ENCODE measurements at places on chromosomes 13 and 19.

DNA sequence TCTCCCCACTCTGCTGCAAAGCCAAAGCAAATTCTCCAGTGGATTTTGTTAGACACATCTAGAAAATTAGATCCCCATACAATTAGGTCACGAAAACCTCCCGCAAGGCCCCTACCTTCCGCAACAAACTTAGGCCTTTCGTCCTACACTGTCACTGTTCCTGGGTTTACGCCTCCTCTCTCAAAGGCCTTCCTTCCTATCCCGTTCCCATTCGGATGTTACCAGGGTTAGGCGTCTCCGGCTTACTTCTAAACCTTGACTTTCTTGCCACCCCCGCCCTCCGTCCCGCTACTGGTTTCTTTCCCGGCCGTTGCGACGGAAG, 754 bp downstream of the RNF6 start:
- no peak for DNase-seq

DNA sequence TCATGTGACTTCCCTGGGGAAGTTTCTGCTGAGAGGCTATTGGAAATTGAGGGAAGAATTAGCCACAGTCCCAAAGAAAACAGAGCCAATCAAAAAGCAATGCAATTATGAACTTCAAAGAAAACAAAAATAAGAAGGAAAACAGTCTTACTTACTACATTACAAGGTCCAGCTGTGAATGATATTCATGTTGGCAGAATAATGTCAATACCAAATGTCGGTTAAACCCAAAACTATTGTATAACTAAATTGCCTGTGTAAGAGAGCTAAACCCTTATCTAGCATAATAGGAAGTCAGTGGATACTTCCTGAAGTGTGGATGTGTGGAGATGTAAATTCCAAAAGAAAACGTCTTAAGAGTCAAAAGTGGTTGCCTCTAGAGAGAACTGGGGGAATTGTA, 12.4 kb downstream of the KL start:
- no peak for DNase-seq

DNA sequence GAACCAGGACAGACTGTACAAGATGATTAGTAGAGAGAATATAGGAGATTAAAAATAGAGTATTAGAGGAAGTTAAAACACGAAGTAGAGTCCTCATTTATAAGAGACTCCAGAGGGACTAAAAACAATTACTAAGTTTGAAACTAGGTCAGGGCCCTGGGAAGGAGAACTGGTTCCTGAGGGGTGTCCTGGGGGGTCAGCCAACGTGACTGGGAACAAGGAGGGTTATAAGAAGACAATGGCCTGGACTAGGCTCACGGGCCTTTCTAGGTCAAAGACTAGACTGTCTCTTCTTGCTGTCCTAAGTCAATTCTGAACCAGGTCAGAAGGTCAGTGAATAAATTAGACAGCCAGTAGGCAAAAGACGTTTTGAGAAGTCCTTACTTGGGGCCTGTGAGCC, 165.3 kb downstream of the IER2 start:
- DNase-seq = no peak

GRCh38 chr13:86689911-86690310, 890.7 kb upstream of the SLITRK6 start:
- DNase-seq = no peak

- no peak for DNase-seq
These were observed 63.5 kb upstream of the HMGB1 start for GRCh38 chr13:30529085-30529834.

GRCh38 chr13:90866006-90866405, 481.5 kb upstream of the MIR17HG start:
- DNase-seq = no peak

DNA sequence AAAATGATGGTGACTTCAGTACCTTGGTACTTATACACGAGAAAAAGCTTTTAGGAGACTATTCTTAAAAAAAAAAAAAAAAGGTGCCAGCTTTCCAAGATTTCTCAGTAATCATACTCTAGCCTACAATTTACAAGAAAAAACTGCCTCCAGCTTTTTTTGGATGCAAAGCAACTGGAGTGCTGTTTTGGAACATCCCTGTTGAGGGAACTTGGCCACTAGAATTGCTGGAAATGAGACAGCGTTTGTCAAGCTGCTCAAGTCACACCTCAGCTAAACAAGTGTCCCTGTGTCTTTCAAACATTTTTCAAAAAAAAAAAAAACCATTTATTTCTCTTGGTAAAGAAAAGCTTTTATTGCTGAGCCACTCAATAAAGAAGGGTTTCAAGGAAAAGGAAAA, 413.1 kb upstream of the ARGLU1 start:
- no peak for DNase-seq

- no peak for DNase-seq
These were observed 284.7 kb downstream of the TSHZ3 start for GRCh38 chr19:31064491-31064890.

GRCh38 chr13:46614582-46614981, 61.6 kb downstream of the LRCH1 start:
- no peak for DNase-seq

DNA sequence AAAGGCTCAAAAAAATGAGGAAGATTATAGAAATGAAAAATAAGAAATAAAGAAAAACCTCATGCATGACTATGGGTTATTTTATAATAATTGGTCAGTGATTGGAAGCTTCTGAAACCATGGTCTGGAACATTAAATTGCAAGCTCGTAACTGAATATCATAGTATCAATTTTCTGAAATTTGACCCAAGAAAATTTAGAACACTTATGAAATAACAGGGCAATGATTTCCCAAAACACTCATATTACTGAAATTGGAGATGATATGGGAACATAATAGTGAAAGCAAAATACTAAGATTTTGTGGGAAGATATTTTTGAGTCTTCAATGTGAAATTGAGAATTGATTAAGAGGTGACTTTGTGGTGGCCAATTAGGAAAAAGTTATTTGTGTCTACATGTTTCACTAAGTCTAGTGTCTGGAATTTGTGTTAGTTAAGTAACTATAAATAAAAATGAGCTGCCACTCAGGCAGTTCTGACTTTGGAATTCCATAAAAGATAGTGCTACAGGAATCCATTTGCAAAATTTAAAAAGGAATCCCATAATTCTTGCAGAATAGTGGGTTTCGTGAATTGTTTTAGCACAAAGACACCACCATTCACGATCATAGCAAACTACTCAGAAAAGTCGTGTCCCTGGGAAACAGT, 603.0 kb downstream of the LMO7 start:
- no peak for DNase-seq

DNA sequence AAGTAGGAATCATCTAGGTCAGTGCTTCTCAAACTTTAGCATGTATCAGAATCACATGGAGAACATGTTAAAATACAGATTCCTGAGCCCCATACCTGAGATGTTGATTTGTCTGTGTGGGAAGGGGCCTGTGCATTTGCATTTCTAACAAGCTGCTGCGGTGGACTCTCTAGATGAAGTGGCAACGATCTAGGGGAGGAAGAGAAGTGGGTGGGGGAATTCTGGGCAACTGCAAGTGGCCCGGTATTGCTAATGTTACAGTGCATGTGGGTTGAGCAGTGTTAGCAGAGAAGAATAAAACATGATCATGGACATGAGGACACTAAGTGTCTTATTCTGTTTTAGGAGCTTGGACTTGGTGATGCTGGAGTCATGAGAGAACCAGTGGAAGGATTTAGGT, 329.0 kb downstream of the OLFM4 start:
- DNase-seq = no peak

DNA sequence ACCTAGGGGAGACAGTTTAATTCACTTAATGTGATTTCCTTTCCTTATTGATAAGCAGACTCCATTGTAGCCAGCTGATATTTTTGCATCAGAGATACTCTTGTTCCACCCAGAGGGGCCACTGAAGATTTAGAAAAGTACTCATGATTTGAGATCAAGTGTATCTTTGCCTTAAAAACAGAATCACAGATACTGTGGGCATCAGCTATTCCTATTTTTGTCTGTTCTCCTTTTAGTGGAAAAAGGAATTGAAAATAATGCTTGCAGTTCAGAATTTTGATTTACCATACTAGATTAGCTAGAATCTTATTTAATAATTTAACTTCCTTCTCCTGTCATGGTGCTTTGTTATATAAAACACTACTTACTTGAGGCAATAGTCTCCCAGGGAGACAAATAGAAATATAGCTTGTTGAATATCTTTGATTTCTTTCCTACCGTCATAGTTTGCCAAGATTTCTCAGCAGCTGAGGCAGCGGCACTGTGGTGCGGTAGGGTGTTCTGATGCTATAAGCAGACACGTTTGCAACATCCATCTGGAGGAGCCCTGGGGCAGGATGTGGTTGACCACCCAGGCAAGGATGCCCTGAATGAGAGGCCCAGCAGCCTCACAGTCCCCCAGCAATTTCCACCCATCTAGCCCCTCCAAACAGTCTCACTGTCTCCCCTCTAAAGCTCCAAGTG, 47.0 kb upstream of the RAP2A start:
- no peak for DNase-seq

- DNase-seq = no peak
These were observed 141.2 kb downstream of the LHFPL6 start for GRCh38 chr13:39461685-39462266.

GRCh38 chr13:99984461-99985240, 3.1 kb downstream of the ZIC2 start:
- no peak for DNase-seq

DNA sequence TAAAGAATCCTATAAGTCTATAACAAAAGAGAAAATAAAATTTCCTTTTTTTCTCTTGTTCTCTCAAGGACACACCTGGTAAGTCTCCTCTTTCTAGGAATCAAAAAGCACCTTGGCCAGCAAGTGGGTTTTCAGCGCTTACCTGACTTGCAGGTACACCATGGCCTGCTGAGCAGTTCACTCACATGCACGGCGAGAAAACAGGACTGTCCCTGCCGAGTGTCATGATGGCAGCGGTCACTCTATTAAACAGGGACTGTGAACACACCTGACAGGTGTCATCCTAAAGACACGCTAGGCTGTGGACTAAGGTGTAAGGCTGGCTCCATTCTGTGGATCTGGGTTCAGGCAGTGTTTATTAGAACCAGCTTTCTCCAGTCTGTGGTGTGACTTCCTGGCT, 170.2 kb downstream of the TEX29 start:
- no peak for DNase-seq

DNA sequence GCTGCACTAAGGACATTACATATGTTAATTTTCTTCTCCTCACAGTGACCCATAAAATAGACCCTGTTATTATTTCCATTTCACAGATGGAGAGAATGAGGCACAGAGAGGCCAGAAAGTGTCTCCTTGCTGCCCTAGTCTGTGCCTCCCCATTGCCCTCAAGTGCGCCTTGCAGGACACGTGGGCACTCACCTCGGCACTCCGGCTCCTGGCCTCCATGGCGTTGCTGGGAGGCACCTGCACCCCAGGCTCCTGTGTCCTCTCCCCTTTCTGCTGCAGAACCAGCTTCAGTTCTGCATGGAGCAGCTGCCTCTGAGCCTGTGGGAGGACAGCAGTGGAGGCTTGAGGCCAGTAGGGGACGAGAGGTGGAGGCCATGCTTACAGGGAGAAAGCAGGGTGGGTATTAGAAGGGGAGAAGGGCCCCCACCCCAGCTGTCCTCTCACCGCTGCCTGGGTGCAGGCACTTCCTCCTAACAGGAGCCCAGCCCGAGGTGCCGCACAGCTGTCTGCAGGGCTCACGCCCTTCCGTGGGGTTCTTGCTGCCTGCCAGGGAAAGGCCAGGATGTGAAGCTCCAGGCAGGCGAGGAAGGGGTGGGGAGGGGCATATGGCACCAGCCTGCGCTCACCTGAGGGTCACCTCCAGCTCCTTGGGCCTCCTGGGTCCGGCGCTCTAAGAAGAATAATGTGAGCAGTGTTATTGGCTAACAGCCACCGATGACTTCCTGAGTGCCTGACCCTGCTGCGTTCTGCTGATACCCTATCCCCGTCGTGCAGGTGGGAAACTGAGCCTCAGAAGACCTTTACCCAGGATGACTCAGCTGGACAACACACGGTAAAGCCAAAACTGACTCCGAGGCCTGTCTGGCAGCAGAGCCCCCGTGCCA, 5.2 kb downstream of the PRX start:
- no peak for DNase-seq

All from cortex of kidney (tissue), 1 donor.